ENCODE measurements at places on chromosomes 12 and 14.

DNA sequence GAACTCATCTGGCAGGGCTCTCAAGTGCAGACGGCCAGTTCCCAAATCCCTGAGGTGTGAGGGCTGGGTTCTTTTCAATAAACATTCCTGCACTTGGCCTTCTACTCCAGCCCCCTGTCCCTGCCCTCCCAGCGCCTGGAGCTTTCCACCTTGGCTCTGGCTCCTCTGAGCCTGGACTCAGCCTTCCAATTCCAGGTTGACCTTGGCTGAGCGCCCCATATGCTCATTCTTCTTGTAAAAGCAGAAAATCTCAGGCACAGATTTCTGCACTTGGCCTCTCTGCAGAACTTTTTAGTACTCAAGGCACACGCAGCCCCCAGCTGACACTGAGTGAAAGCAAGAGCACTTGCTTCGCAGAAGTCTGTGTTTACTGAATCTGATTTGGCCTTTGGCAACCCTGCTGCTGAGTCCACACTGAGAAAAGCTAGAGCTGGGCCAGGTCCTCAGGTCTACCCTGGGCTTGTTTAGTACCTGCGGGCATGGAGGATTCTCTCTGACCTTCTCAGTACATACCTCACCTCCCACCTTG is 222.7 kb downstream of the MSRB3 start:
- no peak for DNase-seq

- DNase-seq, result no peak
Observed at GRCh38 chr12:45877069-45877468, 113.3 kb downstream of the SCAF11 start.

GRCh38 chr12:55142669-55143565 is 16.7 kb downstream of the OR9K2 start:
- DNase-seq, result peak; percentile 31

GRCh38 chr12:11786638-11787365 is 137.3 kb downstream of the ETV6 start:
- no peak for DNase-seq

DNA sequence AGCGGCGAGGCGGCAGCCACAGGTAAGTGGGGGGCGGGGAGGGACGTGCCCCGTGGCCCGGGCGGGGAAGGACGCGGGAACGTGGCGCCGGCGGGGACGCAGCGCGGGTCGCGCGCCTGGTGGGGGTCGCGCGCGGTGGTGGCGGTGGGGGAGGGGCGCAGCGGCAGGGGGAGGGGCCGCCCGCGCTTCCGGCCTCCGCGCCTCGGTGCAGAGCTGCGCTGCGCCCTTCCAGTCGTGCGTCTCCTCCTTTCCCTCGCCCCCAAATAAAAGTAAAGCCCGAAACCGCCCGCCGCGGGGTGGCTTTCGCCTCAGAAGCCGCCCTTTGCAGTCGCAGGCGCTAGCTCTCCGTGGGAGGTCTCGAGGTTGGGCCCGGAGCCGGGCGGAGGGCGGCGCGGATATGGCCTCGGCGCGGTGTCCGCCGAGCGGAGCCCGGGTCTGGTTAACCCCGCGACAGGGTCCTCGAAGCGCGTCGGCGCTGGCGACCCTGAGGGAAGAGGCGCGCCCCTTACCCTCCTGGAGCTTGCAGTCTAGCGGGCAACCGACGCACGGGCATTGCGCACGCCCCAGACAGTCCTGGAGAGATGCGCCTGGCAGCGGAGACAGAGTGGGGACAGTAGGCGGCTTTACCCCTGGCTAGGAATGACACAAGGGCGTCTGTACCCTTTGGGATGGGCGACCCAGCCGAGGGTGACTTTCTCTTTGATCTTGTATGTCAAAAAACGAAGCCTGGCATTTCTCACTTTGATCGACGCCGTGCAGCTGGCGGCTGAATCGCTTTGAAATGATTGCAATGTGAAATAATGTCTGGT is 589 bp downstream of the ATF1 start:
- DNase-seq, result peak; percentile 78

- DNase-seq, result no peak
Observed at GRCh38 chr12:14954269-14954668, 7.1 kb downstream of the ARHGDIB start.

- DNase-seq, result no peak
Observed at GRCh38 chr12:88604646-88605045, 24.4 kb upstream of the KITLG start.

DNA sequence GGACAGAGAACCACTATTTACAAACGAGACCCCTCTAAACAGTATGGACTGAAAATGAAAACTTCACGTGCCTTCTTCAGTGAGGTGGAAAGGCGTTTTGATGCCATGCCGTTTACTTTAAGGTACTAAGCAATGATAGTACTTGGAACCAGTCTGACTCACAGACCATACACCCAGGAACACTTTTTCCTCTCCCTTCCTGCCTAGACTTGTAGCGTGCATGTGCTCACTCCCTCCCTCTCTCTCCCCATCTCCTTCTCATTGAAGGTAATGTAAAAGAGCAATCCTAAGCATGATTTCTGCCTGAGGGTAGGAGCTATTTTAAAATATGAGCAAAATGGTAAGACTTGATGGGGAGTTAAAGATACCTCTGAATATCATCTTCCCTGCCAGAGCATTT is 5.9 kb upstream of the RPL41 start:
- no peak for DNase-seq

GRCh38 chr12:14394317-14395073 is 29.0 kb downstream of the ATF7IP start:
- DNase-seq, result no peak

DNA sequence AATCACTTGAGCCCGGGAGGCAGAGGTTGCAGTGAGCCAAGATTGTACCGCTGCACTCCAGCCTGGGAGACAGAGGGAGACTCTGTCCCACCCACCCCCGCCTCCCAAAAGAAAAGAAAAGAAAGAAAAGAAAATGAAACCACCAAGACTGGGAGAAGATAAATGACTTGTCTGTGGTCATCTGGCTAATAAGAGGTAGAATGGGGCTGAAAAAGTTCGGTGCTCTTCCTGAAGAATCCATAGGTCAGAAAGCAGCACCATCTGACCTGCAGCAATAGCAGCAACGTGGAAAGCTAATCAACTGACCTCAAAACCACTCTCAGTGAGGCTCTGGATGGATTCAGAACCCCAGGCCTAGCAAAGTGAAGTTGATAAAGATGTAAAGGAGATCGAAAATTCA is 25.2 kb downstream of the SSH1 start:
- no peak for DNase-seq

- DNase-seq, result no peak
Observed at GRCh38 chr12:2835691-2836403, 1.0 kb upstream of the NRIP2 start.

GRCh38 chr14:94671870-94672444 is 59.8 kb downstream of the SERPINA3 start:
- DNase-seq, result no peak

- DNase-seq, result no peak
Observed at GRCh38 chr14:43754838-43755237, 752.2 kb downstream of the FSCB start.

- DNase-seq, result peak; percentile 55
Observed at GRCh38 chr12:122336015-122336946, 70.0 kb upstream of the VPS33A start.

DNA sequence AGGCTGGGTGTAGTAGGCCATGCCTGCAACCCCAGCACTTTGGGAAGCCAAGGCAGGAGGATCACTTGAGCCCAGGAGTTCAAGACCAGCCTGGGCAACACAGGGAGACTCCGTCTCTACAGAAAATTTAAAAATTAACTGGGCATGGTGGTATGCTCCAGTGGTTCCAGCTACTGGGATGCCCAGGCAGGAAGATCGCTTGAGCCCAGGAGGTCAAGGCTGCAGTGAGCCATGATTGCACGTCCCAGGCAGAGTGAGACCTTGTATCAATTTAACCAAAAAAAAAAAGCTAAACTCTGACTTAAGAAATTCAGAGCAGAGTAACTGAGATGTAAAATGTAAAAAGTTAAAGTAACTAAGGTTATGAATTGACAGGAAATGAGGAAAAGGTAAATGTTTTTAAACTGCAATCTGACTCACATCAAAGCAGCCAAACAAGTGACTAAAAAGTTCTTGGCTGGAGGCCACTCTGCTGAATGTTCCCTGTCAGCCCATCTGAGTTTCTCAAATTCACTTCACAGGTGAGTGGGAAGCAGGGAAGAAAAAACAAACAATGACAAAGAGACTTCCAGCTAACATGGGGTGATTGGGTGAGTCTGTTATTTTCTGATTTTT is 21.3 kb downstream of the PRKD1 start:
- no peak for DNase-seq

DNA sequence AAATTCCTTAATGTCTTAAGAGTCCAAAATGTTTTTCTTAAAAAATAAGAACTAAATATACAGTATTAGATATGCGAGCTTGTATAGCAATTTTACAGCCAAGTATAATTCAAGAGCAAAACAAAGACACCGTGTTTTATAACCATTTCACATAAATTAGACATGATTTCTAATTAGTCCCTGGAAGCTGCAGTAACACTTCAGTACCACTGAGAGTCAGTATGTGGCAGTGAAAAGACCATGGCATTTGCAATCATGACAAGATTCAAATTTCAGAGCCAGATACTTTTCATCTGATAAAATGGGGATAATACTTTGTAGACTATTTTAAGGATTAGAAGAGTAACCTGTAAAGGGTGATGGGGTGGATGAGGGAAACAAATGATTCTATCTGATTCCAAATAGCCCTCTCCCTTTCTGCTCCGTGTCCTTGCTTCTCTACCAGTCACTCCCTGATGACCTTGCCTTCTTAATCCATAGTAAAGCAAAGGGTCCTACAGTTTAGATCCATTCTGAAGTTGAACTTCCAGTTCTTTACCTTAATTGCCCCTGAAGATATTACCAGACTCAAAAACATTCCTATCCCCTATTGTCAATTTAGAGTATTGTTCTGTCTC is 145.4 kb upstream of the ABCD2 start:
- DNase-seq, result no peak

GRCh38 chr12:109950625-109951024 is 45.5 kb downstream of the GIT2 start:
- no peak for DNase-seq

- no peak for DNase-seq
Observed at GRCh38 chr12:3233797-3234196, 156.6 kb downstream of the TSPAN9 start.

DNA sequence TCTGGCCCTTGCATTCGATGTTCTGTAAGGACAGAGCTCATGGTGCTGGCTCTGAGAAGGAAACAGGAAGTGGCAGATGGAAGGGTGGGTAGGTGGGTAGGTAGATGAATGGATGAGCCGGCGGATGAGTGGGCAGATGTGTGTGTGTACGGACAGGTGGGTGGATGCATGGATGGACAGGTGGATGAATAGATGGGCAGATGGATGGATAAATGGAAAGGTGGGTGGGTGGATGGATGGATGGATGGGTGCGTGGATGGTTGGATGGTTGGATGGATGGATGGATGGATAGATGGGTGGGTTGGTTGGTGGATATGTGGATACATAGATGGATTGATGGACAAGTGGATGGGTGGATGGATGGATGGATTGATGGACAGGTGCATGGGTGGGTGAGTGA is 27.6 kb upstream of the PPP1R13B start:
- no peak for DNase-seq

DNA sequence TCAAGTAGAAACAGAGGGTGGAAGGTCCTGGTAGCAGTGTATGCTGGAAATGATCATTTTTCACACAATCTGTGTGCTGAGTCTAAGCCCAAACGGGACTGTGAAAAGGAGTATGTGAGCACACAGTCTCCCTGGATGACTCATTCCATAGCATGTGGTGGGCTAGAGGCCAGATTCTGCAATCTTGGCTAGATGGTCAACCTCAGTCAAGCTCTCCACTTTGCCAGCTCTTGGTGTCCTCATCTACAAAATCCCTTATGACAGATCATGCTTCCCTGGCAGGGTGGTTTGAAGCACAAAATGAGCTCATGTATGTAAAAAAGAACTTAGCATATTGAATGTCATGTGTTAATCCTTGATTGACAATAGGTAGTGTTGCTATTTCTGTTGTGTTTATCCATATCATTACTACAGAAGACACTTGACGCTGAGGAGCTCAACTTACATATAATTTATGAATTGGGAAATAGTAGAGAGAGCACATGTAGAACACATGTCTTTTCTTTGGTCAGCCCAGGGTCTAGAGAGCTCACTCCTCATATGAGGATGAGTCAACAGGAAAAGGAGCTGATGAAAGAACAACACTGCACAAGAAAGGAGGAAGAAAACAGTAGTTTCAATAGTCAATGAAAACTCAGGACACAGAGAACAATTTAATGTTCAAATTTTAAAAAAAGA is 517.5 kb downstream of the BCL11B start:
- DNase-seq, result no peak

DNA sequence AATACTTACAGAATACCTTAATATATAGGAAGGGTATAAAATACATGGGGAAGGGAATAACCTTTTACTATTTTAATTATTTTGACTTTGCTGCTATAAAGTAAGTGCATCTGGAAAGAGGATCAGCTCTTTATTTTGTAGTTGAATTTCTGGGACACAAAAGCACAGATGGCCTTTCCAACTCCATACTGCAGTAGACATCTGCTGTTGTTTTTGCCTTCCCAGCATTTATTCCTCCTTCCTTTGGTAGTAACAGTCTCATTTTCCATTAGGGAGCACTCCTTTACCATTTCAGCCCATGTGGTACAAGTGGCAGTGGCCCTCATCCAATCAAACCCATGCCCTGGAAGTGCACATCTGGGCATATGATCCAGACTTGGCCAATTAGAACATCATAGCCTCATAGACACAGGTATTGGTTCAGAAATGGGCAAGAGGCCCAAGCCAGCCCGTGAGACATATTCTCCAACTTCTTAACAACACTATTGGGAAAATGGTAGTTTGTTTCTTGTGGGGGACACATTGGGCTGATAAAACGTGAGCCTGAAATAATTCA is 64.8 kb upstream of the YARS2 start:
- no peak for DNase-seq

GRCh38 chr12:93115646-93116045 is 186.6 kb upstream of the EEA1 start:
- DNase-seq, result no peak

DNA sequence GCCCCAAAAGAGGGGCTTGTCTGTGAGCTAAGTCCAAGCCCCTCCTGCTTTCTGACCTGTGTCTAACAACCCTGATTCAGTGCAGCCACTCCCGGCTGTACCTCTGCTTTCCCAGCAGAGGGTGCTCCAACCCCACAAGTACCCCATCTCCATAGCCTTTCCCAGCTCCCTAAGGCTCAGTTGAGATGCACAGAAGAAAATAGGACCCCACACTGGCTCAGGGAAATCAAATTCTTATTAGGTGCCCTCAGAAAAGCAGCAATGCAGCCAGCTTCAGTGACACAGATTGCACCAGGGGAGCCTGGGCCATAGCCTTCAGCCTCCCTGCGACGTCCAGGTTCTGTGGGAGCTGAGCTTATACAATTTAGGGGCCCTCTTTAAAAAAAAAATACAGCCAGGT is 49.9 kb downstream of the LRRC74A start:
- peak; percentile 52 for DNase-seq

- DNase-seq, result no peak
Observed at GRCh38 chr12:23862701-23863100, 86.8 kb downstream of the SOX5 start.

DNA sequence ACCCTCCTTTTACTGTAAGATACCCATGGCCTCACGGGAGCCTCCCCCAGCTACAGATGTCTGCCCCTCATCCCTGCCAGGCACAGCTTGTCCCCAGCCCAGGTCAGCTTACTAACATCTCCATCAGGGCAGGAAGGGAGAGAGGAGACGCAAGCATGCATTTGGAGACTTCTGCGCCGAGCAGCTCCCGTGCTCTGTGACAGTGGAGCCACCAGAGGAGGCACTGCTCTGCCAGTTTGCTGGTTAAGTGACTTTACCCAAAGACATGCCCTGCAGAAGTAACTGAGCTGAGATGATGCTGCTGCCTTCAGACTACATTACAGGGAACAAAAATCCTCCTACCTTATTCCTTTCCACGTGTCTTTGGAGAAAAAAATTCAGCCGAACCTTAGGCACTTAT is 133.4 kb downstream of the ESRRB start:
- DNase-seq, result no peak
